Ascending aorta (tissue), 2 donors: ENCODE measurements at places on chromosomes 16 and 17. TPM values are rescaled to one million over a fixed set of nuclear protein-coding genes. Genes with fewer than 3 reads are reported as not detected.

Gene HAS3
- not detected for total RNA-seq

Gene CLEC3A
- total RNA-seq, result not detected

GRCh38 chr16:88478889-88479792 lies 26.1 kb downstream of the ZFPM1 start:
- no peak for DNase-seq

- DNase-seq, result no peak
Observed at GRCh38 chr17:68190495-68190894, 57.3 kb upstream of the AMZ2 start.

DNA sequence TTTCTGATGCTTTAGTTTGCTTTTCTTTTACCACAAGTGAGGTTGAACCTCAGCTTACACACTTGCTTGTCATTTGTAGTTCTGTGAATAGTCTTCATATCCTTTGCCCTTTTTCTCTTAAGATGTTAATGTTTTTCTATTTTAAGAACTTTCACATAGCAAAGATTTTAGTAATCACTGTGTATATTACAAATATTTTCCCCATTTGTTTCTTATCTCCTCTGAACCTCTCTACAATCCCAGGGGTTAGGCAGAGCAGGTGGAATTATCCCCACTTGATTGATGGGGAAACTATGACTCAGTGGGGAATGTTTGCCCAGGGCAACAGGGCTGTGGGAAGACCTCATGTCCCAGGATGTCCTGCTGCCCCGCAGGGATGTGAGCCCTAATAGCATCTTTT lies 11.7 kb upstream of the MYH3 start:
- no peak for DNase-seq

DNA sequence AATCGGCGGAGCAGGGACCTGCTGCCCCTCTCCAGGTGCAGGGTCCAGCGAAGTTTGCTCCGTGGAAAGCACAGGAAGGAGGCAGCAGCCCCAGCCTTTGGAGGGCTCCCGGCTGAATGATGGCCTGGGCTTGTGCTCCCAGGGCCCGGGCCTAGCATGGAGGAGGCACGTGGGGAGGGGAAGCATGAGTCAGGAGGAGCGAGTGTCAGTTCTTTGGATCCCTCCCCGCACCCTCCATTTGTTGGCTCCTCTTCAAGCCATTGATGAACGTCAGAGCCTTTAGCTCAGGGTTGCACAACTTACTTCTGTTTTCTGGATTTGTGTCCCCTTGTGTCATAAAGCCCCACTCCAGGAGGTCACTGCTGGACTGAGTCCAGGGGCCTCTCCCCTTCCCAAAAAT lies 25.8 kb downstream of the TTYH2 start:
- peak; percentile 73 for DNase-seq

- no peak for DNase-seq
Observed at GRCh38 chr17:38724337-38724988, 5.7 kb upstream of the CISD3 start.

DNA sequence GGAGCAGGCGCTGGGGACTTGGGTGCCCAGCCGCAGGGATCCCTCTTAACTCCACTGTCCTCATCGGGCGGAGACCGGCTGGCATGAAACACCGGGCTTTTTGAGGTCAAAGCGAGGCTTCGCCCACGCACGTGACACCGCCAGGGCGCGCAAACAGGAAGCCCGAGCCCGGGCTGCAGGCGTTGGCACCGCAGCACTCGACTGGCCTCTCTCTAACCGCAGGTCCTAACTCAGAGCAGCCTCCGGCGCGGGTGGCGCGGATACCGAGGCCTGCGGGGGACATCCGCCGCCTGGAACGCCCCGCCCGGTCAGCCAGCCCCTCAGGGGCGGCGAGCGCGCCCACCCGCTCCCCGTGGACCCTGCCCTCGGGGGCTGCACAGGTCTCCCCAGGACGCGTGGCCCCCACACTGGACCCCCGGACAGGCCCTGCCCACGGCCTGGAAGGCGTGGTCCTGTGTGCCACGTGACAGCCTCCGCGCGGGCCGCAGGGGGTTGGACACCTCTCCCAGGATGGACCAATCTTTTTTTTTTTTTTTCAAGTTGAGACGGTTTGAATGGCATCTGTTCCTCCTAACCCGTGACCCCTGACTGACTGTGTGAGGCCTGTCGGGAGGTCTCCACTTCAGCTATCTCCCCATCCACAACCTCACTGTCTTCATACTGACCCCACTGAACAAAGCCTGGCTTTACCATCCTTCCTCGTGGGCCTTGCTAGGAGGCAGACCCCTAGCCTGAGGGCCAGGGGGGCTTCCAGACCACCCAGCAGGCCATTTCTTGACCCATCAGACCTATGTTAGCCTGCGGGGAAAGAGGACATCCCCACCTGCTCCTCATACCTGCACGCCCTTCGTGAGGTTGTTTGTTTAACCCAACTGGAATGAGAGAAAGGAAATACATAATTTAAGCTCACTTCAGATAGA lies 8.4 kb upstream of the SLC47A2 start:
- DNase-seq, result peak; percentile 47

DNA sequence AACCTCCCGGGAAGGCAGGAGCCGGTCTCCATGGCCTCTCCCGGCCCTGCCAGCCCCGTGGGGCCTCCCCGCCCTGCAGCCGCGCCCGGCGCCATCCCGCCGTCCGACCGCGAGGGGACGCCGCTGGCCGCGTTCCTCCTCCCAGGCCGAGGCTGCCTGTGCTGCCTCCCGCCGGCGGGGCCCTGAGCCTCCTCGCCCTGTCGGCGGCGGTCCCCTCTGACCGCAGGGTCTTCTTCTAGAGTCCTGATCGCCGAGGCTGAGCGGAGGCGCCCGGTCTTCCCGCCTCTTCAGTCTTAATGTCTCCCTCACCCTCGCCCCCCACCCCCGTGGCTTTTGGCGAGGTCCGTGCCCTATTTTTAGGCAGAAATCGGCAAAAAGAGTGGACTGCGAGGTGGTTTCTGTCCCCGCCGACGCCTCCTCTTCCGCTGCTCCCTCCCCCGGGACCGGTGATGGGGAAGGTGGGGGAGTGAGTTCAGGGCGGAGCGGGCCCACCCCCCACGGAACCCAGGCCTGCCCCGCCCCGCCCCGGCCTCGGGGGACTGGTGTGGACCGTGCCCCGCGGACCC lies 794 bp upstream of the CPNE7 start:
- DNase-seq, result no peak
